Amygdala (tissue), 56 donors: ENCODE measurements at places on chromosomes 2 and 18.

GRCh38 chr18:70848329-70848728 is 559.5 kb downstream of the SOCS6 start:
- DNase-seq: no peak

GRCh38 chr2:205216580-205216979 is 465.7 kb upstream of the NRP2 start:
- DNase-seq: no peak

GRCh38 chr18:74063023-74063422 is 84.6 kb downstream of the FBXO15 start:
- DNase-seq: no peak

DNA sequence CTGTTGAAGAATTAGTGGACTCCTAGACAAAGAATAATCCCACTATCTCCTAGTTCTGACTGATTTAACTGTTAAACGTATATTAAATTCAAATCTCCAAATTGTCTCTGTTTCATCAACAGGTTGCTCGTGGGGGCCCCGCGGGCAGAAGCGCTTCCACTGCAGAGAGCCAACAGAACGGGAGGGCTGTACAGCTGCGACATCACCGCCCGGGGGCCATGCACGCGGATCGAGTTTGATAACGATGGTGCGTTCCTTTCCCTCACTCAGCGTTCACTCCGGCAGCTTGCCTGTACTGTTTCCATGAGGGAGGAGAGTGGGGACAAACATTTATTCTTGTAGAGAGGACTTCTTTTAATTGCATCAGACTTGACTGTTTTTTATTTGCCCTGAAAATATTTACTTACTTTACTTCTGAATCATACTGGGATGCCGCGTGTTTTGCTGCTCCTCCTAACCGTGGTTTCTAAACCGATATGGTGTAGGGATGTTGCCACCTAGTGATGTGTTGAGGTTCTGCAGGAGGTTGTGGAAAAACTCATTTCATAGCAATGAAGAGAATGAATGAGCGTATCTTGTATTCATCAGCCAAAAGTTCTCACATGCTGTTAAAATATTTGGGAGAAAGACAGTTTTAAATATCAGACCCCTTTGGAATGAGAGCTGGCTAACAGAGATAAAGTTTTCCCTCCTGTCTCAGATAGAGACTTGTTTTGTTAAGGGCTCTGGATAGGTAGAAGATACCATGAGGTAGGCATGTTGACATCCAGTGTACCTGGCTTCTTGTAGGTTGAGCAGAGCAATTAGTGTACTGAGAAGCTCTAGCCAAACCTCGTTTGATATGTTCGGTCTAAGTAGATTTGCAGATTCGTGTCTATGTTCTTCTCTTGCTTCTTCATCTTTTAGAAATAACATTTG is 38.3 kb downstream of the ITGA6 start:
- DNase-seq: peak; percentile 54

DNA sequence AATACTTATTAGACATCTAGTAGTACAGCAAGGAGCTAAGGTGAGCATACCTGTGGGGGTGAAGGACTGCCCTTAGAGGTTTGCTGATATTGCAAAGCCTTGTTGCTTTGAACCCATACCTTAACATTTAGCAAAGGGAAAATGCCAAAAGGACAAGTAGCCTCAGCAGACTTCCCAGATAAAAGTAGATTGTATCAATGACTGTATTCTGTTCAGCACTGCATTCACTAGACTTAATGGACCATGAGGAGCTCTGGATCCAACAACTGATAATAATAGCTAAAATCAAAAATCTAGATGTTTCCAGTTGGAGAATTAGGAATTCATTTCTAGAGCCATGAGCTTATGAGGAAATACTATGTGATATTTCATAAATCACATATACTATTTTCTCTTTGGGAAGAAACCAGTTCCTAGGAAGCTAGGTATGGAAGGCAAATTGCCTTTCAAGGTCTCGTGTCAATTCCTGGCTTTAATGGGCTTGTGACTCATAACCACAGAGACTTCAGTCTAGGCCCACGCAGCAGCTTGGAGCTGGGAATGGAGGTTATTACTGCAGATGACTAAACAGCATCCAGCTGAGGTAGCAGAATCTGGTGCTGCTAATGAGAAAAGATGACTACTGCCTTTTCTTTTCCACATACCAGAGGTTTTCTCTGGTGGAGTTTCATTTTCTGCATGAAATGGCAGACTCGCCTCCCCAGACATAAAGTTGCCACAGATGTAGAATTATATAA is 191.2 kb upstream of the NABP1 start:
- no peak for DNase-seq

GRCh38 chr2:71605173-71605641 is 151.8 kb downstream of the DYSF start:
- DNase-seq: no peak

DNA sequence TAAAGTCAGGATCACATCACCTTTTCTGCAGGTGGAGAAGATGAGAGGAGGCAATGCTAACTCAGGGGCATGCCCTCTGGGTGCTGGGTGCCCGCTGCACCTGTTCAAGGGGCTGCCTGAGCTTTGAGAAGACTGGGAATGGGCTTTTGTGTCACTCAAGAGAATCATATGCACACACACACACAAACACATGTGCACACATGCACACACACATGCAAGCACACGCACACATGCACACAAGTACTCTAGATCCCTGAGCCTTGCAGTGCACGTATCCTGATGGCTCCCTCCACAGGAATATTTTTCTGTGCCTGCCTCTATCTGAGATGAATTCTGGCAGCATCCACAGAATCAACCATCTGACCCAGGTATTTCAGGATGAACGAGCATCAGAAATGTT is 110.0 kb upstream of the TEX51 start:
- no peak for DNase-seq
